H54 (cell line): ENCODE measurements at places on chromosomes 5 and 9.

DNA sequence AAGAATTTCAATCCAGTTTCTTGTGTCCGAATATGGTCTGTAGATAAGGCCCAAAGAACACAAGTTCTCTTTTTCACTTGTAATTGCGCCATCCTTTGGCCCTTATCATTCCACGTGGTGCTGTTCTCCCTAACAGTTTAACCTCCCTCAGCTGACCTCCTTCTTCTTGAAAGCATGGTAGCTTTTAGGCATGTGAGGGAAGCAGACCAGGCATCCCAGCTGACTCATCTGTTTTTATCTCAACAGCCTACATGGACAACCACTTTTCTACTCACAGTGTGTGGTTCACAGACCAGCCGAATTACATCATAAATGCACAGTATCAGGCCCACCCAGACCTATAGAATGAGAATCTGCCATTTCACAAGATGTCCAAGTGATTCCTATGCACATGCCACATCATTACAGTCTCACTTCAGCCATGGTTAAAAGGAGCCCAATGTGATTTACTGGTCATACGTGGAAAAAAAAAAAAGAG lies 26.9 kb upstream of the PLIN2 start:
- no peak for DNase-seq

GRCh38 chr9:135554718-135555117 lies 6.8 kb upstream of the PAEP start:
- no peak for DNase-seq

GRCh38 chr5:174259696-174260420 lies 214.4 kb downstream of the NSG2 start:
- no peak for DNase-seq

DNA sequence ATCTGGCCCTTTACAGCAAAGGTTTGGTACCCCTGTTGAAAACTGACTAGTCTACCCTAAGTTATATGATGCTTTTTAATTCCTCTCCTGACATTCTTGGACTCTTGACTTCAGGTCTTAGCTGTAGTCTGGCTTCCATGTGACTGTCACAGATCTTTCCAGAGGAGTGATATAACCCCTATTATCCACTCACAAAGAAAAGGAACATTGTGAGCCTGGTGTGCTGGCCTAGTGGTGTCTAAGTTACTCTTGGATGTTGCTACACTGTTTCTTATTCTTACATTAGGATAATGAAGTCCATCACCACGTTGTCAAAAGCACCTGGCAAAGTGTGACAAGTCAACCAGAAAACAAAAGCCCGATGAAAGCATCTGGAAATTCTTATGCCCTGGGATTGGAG lies 49.8 kb downstream of the RAD23B start:
- DNase-seq, result no peak

- DNase-seq, result no peak
These were observed 102.5 kb downstream of the OTULIN start for GRCh38 chr5:14767053-14767452.

- no peak for DNase-seq
These were observed 61.4 kb upstream of the TRIO start for GRCh38 chr5:14081791-14082190.

GRCh38 chr5:149680810-149681221 lies 49.3 kb upstream of the PPARGC1B start:
- no peak for DNase-seq

DNA sequence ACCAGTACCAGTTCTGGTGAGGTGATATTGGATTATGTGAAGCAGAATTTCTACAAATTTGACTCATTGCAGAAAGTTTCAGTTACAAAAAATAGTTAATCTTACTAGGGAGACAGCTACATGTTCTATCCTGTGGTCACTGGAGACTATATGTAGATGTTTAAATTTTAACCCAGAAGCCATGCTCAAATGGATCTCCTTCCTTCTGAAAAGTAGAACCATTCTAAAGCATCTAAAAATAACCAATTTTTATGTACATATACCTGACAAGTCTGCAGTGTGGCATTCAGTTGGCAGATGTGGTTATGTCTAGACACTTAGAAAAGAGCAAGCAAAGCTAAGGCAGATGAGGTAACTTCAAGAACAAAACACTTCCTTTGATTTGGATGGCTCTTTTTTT lies 65.5 kb upstream of the POU4F3 start:
- DNase-seq, result no peak

DNA sequence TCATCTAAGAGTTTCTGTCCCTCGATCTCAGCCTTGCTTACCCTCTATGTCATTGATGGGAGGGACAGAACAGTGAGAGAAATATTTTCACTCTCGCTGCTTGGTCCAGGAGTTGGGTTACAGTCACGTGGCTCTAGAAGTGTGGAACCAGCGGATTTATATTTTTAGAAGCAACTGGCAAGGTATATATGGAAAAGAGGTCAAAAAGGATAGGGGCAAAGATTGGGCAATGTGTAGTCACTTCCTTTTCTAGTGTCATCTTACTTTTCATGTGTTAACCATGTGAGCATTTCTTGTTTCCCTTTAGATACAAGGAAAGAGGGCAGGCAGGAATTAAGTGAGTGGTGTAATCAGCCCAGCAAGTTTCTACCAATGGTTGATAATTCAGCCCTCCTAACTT lies 111.5 kb upstream of the ZNF366 start:
- DNase-seq, result no peak

GRCh38 chr5:16544607-16545374 lies 72.0 kb downstream of the RETREG1 start:
- no peak for DNase-seq

GRCh38 chr5:169125571-169125970 lies 175.4 kb downstream of the SLIT3 start:
- no peak for DNase-seq

DNA sequence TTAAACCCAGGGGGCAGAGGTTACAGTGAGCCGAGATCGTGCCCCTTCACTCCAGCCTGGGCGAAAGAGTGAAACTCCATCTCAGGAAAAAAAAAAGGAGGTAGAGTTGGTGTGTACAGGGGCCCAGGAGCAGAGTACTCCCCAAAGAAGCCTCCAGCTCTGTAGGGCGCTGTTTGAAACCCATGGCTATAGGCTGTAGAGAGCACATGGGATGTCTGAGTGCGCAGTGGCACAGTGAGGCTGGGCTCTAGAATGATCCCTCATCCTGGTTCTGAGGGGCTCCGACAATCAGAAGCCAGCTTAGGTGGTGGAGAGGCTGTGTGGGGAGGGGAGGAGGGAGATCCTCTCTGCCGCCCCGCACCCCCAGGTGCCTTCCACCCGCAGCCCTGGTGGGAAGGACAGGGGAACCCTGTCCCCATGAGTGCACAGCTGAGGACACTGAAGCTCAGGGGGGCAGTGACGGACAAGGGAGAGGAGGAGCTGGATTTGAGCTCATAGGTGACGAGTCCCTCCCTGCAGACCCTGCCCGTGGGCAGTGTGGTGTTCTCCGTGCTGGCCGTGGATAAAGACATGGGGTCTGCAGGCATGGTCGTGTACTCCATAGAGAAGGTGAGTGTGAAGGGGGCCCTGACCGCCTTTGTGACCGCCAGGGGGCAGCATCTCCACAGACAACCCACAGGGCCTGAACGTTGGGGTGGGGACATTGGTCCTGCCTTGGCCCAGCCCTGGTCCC lies 24.6 kb downstream of the CDHR2 start:
- peak; percentile 70 for DNase-seq

DNA sequence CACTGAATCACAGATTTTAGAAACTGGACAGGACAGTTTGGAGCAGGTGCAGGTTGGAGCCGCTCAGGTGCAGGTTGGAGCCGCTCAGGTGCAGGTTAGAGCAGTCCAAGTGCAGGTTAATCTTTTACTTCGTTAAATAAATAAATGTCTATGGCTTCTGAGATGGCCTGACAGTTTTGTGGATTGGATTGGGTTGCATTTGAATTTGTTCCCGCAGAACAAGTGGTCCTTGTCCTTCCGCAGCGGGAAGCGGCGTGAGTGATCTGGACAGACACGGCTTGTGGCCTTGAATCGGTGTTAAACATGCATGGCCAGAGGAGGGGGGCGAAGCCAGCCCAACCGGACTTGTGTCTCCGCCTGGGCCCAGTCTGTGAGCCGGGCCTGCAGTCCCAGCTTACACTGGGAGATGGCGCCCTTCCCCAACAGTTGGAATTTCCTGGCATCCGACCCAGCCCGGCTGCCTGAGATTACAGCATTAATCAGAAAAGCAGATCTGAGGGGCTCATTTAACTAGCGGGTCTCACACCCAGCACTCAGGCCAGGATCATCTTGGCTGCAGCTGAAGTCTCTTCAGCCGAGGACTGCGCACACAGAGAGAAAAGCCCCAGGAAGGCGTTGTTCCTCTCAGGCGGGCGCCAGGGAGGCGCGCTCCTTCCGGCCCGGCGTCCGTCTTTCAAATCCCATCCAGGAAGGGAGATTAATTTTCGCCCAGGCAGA lies 1.5 kb upstream of the OLFM1 start:
- DNase-seq, result peak; percentile 96

GRCh38 chr9:101923451-101923850 lies 185.0 kb upstream of the GRIN3A start:
- DNase-seq, result no peak

DNA sequence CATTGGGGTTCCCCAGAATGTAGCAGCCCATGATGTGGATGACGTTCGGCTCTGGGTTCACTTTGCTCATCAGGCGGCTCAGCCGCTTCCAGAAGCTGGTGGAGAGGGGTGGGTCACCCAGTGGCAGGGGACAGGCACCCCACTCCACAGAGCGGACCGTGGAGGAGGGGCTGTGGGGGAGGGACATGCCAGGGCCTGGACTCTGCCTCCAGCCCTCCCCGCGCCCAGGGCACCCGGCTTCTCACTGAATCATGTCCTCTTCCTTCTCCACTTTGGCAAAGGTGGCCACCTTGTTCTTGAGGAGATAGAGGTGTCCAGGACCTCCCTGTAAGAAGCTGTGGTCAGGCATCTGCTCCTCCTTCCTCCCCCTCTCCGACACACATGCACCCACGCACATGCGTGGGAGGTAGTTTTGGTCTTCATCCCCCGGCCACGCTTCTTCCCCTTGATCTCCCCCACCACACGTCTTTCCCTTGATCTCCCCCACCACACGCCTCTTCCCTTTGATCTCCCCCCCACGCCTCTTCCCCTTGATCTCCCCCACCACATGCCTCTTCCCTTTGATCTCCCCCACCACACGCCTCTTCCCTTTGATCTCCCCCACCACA lies 8.9 kb upstream of the ENTPD8 start:
- DNase-seq, result no peak

- no peak for DNase-seq
These were observed 136.7 kb downstream of the ROR2 start for GRCh38 chr9:91813176-91813795.

DNA sequence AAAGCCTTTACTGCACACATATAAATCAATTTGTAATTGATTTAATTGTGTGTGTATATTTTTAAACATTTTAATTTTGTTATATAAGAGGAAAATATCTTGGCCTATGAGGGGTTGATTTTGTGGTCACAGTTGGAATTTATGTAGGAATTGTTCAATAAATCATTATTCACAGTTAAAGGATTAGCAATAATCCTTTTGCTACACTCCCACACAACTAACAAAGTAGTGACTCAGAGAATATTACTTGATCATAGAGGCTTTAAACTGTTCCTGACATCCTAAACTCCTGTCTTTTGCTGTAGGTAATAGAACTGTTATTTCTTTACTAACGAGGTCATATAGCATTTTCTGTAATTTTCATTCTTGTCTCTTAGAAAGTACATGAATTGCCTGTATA lies 95.5 kb downstream of the ZCCHC7 start:
- no peak for DNase-seq

- no peak for DNase-seq
These were observed 1290.2 kb upstream of the WWC1 start for GRCh38 chr5:167001246-167001645.

GRCh38 chr5:178984145-178985072 lies 10.7 kb downstream of the GRM6 start:
- no peak for DNase-seq

GRCh38 chr9:136336156-136336870 lies 9.0 kb downstream of the GPSM1 start:
- peak; percentile 93 for DNase-seq

GRCh38 chr9:106753155-106753671 lies 109.8 kb upstream of the ZNF462 start:
- DNase-seq, result no peak

GRCh38 chr5:68374796-68375518 lies 159.4 kb downstream of the PIK3R1 start:
- no peak for DNase-seq

DNA sequence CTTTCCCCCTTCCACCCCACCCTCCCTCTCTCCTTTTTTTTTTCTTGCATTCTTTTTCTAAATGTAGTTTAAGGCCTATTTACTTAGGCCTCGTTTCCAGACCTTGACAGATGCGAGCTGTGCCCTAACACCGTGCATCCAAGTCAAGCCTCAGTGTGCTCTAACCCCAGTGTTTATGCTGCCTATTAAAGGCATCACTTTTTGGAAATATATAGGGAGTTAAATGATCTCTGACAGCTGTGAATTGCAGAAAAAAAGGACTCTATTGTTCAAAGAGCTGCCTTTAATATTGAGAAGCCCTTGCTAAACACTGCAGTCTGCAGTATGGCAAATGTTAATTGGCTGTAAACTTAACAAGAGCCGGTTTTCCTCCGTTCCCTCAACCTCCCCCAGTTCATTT lies 270.4 kb upstream of the TUT7 start:
- no peak for DNase-seq

DNA sequence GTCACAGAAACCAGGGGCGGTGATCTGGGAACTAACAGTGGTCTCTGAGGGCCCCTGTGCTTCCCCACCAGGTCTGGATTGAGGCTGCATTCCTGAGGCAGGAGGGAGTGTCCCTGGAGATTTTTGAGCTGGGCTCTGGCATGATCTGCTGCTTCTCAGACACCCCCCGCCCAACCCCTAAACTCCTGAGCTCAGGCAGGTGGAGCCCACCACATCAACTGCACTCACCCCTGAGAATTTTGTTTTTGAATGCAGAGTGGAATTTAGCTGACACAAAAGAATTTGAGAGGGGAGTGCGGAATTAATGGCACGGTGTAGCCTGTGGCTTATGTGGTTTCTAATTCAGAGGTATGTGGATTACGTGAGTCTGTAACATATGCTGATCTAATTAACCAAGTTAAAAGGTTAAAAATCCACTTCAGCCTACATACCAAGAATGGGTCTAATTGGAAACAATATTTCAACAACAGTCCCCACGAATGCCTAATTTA lies 23.9 kb upstream of the CTSL start:
- DNase-seq, result no peak

- DNase-seq, result no peak
These were observed 52.9 kb downstream of the EHMT1 start for GRCh38 chr9:137671721-137672120.

DNA sequence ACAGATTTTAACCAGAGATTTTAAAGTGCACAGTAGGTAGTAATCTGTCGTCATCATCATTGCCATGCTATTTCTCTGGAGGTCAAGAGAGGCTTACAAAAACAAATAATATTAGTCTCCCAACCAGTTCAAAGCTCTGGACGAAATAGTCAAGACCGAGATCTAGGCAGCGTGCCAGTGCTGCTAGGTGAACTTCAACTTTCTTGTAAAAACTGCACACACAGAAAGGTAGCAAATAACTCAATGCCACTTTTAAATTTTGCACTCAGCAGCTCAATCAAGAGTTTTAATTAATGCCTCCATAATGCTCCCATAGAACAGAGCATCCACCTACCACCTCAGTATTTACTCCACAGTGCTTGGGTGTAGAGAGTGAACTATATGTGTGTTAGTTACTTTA lies 656.8 kb downstream of the IRX1 start:
- no peak for DNase-seq
